NCI-H1105 (cell line): ENCODE measurements at places on chromosomes 7 and 10.

DNA sequence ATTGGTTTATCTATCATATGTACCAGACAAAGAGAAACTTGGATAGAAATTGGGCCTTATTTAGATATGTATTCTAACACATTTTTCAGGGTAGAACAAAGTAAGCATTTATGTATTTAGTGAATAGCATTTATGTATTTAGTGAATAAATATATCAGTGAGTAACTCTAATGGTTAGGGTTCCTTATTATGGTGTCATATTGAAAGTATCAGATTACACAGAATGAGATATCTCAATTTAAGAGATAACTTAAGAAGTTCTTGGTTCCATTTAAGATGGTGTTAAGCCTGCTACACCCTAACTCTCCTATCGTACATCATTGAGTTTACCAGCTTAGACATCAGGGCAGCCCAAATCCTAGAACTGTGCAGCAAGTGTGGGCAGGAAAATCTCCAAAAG lies 35.9 kb upstream of the DMTF1 start:
- no peak for DNase-seq

DNA sequence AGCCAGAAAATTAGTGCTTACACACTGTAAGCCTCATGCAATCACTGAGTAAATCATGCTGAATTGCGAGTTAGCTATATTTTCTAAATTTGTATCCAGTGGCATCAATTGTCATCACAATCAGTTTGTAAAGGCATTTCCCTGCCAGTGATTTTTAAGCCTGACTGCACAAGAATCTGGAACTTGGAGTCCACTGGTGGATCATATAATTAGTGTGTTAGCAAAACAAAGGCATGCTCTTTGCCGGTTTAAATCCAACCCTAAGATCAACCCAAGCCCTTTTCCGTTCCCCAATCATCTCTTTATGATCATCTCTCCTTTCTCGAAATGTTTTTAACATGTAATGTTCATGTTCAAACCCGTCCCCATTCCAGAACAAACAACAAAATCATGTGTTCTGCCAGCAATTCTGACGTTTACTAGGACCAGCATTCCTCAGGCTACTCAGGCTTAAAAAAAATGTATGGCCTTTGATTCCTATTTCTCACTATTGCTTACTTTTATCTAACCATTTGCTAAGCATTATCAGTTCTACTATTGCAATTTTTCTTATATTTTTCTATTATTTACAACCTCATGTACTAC lies 649.2 kb downstream of the SORCS1 start:
- no peak for DNase-seq

DNA sequence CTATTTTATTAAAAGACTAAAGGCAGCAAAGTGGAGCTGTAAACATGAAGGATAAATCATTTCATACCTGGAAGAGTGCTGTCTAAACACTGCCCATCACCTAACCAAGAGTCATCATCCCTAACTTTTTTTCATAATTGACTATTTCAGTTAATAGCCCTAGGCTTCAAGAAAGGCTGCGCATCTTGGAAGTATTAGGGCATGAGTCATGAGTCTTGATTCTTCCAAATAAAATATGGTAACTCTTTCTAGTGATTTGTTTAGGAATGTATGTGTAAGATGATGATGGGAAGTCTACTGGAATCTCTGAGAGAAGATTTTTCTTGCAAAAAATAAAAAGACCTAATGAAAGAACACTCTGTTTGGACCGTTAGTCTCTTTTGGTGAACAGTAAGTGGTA lies 207.7 kb upstream of the AHR start:
- no peak for DNase-seq

- no peak for DNase-seq
Measured at GRCh38 chr7:84686373-84686772, 491.8 kb upstream of the SEMA3A start.

GRCh38 chr10:97888134-97888533 lies 38.5 kb downstream of the GOLGA7B start:
- DNase-seq = no peak

DNA sequence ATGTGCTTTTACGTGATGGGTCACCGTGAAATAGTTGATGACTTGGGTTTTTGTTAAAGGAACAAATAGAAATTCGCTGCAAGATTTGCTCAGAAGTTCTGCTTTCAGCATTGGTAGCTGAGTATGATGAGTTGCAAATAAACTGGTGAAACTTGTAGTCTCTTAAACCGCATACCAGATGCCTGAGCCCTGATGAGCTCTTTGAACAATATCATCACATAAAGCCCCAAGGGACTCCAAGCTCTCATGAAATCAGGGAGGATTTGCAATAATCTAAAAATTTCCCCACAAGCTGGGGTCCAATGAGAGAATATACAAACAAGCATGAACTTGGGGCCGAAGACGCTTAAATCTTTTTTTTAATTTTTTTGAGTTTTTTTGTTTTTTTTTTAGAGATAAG lies 312.4 kb downstream of the CALN1 start:
- no peak for DNase-seq

- DNase-seq = no peak
Measured at GRCh38 chr10:21950566-21950965, 53.0 kb downstream of the DNAJC1 start.

DNA sequence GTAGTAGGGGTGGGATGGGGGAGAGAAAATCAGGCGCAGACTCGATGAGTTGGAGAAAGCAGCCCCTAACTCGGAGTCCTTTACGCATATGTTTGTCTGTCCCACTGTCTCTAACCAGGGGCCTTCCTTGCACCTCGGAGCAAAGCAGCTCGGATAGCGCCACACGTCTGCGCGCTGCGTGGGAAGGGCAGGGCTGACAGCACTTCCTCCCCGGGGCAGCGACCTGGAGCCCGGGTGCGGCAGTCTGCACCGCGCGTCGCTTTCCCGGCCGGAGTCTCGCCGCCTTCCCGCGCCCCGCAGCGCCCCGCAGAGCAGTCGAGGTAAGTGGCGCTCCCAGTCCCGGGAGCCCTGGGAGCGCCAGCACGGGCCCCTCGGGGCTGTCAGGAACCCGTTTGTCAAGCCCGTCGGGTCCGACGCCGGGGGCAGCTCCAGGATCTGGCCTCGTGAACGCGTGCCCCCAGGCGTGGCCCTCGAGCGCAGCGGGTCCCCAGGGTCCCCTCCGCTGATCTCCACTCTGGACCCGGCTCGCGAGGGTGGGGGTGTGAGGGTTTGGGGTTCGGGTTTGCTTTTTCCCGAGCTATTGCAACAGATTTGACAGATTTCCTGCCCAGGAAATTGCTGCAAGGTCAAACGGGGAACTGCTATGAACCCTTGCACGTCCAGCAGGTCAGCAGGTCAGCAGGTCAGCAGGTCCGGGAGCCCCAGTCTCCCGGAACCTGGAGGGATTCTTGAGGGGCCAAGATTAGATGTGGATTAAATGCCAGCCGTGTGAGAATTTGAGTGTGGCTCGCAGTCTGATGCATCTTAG lies 597 bp downstream of the APBB1IP start:
- no peak for DNase-seq

DNA sequence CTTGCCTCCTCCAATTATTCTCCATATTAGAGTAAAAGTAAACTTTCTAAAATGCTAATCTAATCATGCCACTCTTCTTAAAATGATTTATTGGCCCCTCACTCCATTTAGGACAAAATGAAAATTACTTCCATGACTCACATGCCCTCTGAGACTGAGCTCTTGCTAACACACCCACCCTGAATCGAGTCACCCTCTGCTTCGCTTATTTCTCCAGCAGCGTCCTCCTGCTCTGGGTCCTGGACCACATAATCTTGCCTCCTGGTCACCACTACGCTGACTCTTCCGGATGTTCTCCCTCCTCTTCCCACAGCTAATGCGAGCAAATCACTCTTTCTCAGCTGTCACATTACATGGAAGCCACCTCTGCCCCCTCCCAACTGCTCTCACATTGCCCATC lies 384.0 kb upstream of the FZD8 start:
- no peak for DNase-seq

GRCh38 chr7:116173051-116174028 lies 37.0 kb upstream of the TES start:
- peak; percentile 41 for DNase-seq

DNA sequence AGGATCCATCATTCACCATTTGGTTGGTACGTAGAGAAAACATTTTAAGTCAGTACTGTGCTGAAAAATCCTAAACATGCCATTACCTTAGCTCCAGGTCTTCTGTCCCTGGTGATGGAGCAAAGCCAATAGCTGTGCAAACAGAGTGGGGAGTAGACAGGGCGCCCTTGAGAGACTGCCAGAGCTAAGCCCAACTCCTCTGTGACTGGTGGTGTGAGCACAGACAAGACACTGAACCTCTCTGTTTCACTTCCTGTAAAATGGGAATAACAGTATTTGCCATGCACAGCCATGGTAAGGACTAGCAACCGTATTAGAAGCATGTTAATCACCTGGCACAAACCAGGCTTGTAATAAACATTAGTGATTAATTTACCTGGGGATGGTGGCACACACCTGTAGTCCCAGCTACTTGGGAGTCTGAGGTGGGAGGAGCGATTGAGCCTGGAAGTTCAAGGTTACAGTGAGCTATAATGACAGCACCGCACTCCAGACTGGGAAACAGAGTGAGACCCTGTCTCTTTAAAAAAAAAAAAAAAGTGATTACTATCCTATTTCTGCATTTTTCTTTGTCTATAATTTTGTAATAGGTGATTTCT lies 28.7 kb downstream of the LYZL1 start:
- DNase-seq = no peak

GRCh38 chr10:7485244-7485556 lies 74.4 kb upstream of the SFMBT2 start:
- DNase-seq = no peak

DNA sequence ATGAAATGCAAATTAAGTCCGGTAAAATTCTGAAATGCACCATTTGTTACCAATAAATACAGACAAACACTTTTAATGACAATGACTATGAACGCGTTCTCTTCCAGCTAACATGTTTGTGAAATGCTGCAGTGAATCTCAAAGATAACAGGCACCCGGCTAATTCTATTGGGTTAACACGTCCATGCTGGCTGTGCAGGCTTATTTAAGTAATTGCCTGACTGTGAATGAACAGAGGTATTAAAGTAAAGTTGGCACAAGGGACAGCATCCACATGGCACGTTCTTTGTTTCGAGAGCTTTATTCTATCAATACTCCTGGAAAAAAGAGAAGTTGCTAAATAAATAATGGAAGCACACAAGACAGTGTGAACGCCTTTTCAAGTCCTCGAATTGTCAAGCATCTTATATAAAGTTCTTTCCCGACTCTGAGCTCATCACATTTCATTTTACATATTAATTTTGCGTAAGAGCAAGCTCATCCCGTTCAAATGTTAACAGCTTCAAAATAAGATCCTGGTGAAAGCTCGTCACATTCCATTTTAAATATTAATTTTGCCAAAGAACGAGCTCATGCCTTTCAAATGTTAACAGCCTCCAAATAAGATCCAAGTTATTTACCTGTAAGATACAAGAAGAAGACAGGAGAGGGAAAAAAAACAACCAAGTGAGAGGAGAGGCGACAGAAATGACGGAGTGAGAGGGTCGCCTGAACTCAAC lies 111.3 kb upstream of the RHEB start:
- DNase-seq = peak; percentile 9

DNA sequence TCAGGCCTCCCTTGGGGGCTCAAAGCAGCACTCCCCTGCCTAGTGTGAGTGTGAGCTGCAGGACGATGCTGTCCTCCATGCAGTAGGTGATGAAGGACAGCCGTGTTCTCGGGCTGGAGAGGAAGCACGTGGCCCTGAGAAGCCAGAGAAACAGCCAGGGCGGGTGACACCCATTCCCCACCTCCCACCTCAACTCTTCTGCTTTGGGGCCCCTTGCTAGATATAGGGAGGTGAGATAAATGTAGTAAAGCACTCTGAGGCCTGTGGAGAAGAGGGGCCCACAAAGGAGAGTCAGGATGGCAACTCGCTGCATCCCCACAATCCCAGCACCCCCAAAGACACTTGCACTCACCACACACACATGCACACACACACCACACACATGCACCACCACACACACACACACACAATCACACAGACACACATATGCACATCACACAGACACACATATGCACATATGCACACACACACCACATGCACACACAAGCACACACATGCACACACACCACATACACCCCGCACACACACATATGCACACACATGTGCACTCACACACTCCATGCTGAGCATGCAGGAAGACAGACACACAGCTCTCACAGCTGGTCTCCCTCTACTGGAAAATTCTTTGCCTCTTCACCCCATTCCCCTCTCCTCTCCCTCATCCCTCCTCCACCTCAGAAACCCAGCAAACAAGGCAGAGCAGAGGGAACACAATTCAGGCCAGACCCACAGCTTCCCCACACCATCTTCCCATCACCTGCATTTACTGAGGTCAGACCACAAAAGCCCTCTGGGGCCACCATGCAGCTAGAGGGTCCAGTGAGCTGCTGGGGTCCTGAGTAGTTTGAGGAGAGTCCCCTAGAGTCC lies 30.5 kb downstream of the ANXA8 start:
- DNase-seq = no peak

GRCh38 chr7:120927454-120928103 lies 23.0 kb upstream of the ING3 start:
- DNase-seq = no peak

DNA sequence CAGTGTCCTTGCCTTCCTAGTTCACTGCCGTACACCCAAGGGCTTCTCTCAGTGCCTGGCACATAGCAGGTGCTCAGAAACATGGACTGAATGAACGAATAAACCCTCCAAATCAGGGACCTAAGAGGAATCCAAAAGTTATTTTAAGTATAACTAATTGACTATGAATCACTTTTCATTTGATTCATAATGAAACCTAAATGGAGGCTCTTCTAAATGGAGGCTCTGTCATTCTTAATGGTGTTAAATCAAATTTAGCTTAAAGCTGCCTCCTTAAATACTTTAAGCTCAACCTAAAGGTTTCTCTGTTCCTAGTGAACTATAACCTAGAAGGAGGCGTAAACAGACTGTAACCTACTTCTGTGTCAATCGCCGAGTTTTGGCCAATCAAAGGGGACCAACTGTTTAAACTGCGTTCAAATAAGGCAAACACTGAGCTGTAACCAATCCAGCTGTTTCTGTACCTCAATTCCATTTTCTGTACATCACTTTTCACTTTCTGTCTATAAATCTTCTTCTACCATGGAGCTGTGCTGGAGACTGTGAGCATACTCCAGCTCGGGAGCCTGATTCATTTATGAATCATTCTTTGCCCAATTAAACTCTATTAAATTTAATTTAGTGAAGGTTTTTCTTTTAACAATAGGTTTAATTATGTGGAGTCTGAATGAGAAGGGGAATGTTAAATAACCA lies 11.0 kb downstream of the PYROXD2 start:
- DNase-seq = no peak

GRCh38 chr10:132697578-132698200 lies 88.3 kb downstream of the NKX6-2 start:
- no peak for DNase-seq

DNA sequence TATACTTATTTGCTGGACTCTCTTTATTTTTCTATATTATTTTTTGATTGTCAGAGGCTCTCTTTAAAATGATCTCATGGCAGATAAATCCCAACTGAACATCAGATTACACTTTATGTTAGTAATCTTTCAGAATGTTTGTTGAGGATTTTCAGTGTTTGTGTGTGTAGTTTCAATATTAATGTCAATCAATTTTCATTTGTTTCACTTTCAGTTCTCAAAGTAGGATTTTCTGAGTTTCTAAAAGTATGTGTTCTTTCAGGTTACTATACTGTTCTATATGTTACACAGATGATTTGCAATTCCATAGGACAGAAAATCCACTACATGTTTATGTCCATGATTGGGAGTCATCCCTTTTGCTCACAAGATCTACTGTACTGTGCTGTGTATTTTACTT lies 311.9 kb upstream of the POT1 start:
- no peak for DNase-seq
